IgD-negative memory B cell (primary cell): ENCODE measurements at places on chromosomes 12 and 14. TPM values are rescaled to one million over a fixed set of nuclear protein-coding genes. Genes with fewer than 3 reads are reported as not detected.

GRIP1 gene
- not detected for polyA plus RNA-seq

ZNF705A gene
- polyA plus RNA-seq: not detected

RBM19 gene
- polyA plus RNA-seq: 16.5 TPM

ANG gene
- 9.9 TPM for polyA plus RNA-seq
